Stimulated activated CD8-positive, alpha-beta memory T cell treated with anti-CD3 and anti-CD28 coated beads, Interleukin-4, amount 100 ng/mL, for 1 hour (primary cell): ENCODE measurements at places on chromosomes 2 and 18.

DNA sequence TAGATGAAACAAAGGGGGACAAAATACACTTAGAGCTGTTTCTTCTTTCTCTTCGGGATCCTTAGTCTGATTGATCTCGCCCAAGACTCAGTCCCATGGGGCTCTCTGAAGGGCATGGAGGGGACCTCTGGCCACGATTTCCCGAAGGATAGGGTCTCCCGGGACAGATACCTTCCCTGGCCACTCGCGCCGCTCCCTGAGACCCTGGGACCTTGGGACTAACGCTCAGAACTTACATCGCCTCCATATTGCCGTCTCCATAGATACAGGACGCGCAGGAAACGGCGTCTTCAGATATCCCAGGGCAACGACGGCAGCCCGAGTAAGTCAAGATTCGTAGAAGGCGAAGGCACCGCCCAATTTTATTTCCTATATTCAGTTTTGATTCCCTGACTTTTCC, at the start of gene CFAP65:
TSS of gene CFAP65 (minus strand) at position 265 of the 400 bp plus-strand sequence. CDS start 2,468 bp downstream, outside the sequence.
- no peak for DNase-seq

- no peak for DNase-seq
These were observed 272.9 kb downstream of the CDH20 start for GRCh38 chr18:61606068-61606660.

- no peak for DNase-seq
These were observed 254.3 kb downstream of the XIRP2 start for GRCh38 chr2:167142554-167142953.

DNA sequence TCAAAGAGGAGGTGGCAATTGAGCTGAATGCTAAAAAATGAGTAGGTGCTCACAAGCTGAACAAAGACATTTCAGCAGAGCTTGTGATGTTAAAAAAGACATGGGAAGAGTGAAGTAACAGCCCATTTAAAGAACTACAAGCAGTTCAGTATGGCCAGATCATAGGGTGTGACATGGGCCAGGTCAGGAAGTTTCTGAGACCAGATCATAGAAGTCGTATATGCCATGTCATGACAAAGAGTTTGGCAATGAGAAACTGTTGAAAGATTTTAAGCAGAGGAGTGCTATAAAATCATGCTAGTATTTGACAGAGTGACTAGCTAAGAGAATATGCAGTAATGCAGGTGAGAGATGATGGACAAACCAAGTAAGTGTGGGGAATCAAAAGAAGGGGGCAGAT, 7.3 kb upstream of the PELI1 start:
- no peak for DNase-seq

DNA sequence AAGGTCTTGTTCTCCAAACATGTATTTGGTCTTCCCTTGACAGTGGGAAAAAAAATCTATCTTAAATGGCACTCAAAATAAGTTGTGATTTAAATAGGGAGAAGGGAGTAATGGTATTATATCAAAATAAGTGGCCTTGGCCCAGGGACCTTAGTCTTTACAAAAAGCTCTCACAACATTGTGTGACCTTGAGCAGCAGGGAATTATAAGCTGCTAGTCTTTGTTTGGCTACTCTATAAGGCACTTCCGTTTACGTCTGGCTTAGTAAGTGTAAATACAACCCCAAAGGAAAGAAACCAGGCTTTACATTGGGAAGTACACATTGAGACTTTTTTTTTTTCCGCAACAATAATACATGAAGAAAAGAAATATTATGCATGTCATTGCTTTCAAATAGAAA, 734.0 kb upstream of the LINC00305 start:
- no peak for DNase-seq

DNA sequence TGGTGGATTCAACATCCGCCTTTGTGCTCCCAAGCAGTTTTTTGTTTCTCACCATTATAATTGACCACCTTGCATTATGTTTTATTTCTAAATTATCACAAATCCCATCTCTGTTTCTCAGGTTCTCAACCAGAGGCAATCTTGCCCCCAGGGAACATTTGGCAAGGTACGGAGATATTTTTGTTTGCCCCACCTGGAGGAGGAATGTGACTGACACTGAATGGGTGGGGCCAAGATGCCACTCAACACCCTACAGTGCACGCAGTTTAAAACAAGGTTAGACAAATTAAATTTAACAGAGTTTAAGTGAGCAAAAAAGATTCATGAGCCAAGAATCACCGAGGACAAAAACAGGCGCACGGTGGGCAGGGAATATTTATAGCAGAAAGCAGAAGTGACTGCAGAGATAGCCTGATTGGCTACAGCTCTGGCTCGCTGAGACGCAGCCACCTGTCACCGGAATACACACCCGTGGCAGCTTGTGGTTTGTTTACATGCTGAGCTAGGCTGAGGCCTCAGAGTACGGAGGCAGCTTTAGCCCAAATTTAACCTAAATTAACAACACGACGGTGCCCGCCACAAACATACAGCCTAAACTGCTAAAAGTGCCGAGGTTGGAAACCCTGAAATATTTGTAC, 150.0 kb upstream of the ALKAL2 start:
- DNase-seq: peak; percentile 45

DNA sequence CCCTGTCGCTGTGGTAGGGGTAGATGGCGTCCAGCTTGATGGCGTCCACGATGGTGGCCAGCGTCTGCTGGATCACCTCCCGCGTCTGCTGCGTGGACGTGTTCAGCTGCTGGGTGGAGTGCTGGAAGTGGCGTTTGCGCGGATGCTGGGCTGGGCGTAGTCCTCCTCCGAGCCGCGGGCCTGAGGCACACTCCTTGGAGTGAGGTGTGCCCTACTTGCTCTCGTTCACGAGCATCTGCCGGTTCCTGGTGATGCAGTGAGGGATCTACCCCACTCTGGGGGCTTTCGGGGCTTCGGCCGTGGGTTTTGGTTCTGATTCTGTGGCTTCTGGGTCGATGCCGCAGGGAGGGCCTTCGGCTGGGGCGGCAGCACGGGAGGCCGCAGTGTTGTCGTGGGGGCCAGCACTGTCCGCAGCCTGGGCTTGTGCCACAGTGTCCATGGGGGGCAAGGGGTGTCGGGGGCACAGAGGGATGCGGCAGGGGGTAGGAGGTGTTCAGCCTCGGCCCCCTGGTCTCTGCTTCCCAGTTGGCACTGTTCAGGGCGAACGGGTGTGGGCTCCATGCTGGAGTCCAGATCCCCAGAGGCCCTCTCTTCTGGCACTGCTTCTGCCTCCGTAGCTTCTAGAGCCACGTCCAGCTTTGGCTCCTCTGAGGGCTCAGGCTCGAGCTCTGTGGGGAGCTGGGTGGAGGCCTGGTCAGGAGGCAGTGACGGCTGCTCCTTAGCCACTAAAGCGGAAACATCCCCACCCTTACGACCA, 890.6 kb upstream of the LRRTM1 start:
- DNase-seq: no peak

- no peak for DNase-seq
These were observed 446.1 kb downstream of the ZNF804A start for GRCh38 chr2:185044323-185044874.

GRCh38 chr2:39696101-39696553, 30.4 kb downstream of the TMEM178A start:
- DNase-seq: no peak

DNA sequence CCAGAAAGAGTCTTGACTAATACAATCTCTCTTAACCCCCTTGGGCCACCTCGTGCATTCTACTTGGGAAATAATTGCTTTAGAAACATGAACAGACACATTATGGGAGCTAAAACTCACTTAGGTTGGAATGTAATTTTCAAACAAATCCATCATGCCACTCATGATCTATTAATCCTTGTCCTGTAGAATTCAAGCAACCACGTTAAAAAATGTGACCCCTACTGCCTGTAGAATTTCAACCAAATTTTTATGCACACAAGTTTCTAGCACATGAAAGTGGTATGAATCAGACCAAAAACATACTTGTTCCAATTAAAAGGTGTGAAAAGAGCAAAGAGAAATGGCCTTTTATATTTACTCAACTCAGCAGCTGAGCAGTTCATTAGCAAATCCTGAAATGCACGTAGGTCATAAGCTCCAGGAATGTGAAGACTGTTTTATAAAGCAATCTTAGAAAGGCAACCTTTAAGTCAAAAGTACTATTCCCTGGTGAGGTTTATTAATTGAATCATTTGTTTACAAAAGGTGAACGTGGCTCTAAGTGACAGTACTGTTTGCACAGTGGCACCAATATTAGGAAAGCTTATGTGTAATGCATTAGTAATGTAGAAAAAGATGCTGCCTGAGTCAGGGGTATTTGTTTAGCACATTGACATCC, 459.4 kb upstream of the UBE2E3 start:
- no peak for DNase-seq

DNA sequence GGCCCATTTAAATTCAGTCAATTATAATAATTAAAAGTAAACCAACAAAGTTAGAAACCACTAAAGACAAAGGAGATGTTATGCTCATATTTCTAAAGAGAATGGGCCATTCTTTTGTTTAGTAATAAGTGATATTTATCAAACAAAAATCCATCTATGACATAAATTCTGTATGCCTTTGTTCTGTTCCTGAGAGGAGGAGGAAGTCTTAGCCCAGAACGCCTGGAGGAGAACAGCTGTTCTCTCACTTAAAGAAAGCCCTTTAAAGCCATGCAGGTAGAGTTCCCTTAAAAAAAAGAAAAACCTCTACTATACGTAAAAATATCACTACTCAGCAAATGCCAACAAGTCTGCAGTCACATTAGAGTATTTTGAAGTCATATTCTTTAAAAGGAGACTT, 15.5 kb downstream of the LAMA1 start:
- DNase-seq: no peak
